ENCODE measurements at places on chromosomes 1 and 21.

GRCh38 chr1:204286315-204286714 is 72.5 kb upstream of the GOLT1A start:
- DNase-seq: peak; percentile 26

DNA sequence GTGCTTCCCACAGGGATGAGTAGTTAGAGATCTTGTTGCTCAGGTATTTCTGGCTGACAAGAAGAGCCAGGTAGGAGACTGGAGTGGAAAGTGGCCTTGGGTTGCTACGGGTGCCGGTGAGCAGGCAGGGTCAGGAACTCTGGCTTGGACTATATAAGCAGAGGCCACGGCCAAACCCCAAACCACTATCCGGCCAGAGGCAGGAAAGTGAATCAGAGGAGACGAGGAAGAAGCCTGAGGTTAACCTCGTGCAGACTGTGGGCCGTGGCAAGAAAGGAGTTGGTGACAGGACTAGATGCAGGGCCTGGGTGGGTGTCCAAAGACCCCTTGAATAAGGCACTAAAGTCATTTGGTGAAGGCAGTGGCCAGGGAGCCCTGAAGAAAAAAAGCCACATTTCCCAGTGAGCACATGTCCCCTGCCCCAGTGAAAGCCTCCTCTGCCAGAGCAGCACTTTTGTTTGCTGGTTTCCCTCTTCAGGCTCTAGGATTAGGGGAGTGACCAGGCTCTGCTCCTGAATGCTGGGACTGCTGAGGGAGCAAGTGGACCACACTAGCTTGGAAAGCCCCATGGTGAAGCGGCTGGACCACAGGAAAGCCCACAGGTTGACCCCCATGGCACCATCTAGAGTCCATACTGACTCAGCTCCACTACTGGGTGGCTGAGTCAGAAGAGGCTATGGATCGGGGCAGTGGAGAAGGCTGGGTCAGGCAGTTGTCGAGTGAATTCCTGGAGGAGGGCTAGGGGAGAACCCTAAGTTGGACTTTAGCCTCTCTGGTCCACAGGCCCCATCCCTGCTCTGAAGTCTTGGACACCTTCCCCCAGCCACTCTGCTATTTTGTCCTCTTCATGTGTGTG is 23.4 kb downstream of the CSF1 start:
- no peak for DNase-seq

DNA sequence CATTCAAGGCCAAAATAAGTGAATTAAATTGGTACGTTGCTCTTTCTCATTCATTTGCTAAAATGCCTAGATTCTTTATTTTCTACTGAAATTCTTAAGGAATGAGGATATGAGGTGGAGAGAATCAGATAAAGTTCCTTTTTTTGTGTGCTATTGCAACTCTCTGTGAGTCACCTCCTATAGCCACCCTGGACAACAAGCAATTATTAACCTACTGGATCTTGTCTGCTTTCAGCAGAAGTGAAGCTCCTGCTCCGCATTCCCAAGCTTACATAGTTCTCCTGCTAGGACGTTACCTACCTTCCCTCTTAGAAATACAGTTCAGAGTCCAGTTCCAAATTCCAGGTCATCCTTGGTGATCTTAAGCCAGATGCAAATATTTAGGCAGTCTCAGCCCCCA is 4.8 kb upstream of the KCNJ6 start:
- no peak for DNase-seq

DNA sequence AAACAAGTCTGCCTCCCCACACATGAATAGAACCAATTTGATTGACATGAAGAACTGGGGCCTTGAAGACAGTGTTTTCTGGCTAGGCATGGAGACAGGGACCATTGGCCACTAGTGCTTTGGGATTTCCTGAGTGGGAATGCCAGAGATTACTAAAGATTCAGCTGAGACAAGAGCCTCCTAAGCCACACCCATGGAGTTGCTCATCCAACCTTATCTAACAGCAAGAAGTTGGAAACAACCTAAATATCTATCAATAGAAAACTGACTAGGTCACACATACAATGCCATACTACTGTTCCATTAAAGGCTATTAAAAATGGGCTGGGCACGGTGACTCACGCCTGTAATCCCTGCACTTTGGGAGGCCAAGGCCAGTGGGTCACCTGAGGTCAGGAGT is 184.1 kb downstream of the ZBTB18 start:
- no peak for DNase-seq

DNA sequence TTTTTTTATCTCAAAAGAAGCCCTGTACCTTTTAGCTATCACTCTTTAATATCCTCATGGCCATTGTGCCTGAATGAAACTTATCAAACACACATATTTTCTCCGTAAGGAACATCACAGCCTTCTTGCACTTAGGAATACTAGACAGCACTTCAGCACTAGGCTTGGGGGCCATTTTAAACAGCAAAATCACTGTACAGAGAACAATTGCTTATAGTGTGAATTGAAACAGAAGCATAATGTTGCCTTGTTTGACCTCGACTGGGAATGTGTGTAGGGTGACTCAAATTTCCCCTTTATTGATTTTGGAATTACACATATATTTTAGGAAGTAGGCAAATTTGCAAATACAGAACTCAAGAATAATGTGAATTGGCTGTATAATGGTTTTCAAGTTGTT is 36.4 kb downstream of the KYAT3 start:
- no peak for DNase-seq
